ENCODE measurements at places on chromosomes 5 and 9.

DNA sequence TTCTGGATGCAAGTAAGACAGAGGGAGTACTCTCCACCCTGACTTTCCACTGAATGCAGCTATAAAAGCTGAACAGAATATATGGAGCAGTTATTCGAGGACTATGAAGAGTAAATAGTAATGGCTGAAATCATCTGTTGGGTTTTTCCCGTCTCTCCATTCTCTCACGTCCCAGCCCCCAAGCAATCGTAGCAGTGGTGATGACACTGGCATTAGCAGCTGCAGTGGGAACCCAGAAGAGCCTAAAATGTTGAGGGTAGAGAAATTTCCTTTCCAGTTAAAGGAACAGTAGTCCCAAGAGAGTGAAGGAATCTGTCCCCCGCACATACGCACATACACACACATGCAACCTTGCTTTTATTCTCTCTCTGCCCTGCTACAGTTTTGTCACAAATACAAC, 33.2 kb downstream of the MED27 start:
- no peak for DNase-seq

DNA sequence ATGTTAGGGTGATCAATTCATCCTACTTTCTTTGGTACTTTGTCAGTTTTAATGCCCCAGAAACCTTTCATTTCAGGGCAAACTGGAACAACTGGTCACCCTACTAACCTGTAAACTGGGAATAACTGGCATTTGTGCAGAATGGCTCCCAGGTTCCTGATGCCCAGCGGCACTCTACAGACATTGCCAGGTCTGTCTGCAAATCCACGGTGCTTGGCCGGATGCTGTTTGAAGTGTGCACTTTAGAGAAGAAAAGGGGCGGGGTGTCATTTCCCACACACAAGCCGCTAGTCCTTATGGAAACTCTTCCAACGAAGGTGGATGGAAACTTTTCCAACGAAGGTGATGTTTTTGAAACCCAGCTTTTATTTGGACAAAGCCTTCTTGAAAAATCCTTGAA, 49.9 kb upstream of the OTULINL start:
- no peak for DNase-seq

DNA sequence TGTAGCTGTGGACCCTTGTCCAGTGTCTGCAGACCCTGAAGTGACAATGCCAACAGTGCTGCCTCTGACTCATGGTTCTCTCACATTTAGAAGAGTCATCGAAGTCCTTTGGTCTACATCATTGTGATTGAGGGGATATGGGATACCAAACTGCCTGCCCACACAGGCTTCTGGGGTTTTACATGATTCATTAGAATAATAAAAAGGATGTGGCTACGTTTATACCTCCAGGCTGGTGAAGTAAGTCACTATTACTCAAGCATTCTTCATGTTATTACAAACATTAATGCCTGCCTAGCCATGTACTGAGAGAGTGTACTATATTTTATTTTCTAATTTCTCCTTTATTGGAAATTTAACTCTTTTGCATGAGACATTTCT, 365.7 kb downstream of the SPATA31D1 start:
- no peak for DNase-seq

- DNase-seq = no peak
These were observed at the start of gene SLIT3 for GRCh38 chr5:169300468-169301385. SLIT3 (minus strand) TSS chr5:169301139; CDS start chr5:169300709, 430 bp downstream.

GRCh38 chr5:135462304-135462703, 10.2 kb upstream of the TIFAB start:
- DNase-seq = no peak

DNA sequence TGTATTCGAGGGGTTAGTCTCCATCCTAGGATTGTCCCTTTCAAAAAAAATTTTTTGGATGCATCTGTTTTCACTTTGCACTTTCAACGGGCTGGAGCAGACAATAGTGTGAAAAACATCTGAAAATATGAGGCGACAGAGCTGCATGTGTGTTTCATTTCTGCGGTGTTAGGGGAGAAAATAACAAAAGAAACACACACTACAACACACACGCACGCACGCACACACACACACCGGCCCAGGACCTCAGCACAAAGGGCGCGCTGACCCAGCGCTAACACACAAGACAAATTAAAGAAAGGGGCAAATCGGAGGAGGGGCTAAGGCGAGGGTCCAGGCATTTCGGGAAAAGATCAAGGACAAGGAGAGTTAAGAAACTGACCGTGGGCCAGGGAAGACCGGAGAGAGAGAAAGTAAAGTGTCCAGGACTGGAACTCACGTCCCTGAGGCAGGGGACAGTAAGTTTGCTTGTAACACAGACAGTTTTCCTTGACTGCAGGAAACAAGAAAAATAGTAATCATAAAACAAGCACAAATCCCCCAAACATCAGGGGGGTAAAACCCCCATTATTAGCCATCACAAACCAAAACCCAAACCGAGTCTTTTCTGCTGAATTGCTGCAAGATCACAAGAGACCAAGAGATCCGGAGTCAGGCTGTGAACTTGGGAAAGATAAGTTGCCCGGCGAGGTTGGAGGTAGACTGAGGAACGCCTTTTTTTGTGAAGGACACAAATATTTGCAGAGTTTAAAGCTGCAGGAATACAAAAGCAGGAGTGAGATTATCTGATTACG, 302.1 kb downstream of the PARP8 start:
- no peak for DNase-seq

All from stimulated activated CD8-positive, alpha-beta memory T cell treated with anti-CD3 and anti-CD28 coated beads, Interleukin-4, amount 100 ng/mL, for 1 hour (primary cell).